Inflammatory macrophage treated with lipopolysaccharide for 1 hour (primary cell): ENCODE measurements at places on chromosomes 4 and X.

DNA sequence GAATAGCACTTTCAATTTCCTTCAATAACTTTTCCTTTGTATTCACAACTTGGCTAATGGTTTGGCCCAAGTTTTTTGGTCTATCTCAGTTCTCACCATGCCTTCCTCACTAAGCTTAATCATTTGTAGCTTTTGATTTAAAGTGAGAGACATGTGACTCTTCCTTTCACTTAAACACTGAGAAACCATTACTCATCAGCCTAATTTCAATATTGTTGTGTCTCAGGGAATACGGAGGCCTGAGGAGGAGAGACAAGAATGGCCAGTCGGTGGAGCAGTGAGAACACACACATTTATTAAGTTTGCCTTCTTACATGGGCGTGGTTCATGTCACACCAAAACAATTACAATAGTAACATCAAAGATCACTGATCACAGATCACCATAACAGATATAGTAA is 56.7 kb downstream of the TSPAN5 start:
- no peak for DNase-seq

- no peak for DNase-seq
Measured at GRCh38 chrX:9269134-9269533, 195.7 kb upstream of the TBL1X start.

DNA sequence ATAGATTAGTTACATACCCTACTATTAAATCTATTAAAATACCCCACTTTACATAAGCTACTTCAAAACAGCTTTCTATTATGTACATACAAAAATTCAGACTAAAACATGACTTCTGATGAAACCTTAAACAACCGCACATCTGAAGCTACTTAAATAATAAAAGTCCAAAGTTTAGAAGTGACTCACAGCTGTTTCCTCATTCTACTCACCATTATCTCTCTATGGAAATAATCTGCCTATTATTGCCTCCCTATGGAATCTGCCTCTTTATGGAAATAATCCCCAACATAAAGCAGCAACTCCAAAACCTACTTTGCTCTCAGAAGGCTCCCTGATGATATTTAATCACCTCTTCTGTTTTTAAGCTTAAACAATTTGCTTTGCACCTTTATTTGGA is 15.7 kb upstream of the BANK1 start:
- DNase-seq, result no peak

DNA sequence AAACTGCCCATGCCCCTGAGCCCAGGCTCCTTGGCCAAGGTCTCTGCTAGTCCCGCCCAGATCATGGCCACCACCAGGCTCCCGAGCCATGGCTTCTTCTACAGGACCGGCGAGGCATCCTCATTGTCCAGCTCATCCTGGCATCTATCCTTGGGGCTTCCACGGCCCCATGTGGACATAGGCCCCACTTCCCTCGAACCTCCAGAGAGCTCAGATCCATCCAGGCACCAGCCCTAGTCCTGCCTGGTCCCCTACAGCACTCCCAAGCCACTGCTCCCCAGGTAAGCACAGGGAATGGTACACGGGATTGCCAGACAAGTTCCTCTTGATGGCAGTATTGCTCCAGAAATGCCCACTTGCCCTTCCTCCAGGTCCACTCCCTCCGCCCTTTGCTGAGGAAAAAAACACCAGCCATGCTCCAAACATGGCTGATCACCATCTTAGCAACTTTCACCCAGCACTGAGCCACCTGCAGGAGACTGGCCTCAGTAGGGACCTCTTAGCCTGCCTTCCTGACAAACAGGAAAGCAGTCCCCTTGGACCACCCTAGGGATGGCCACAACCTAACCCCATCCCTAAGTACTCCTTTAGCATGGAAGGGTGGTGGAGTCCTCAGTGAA is 272.1 kb upstream of the AGTR2 start:
- no peak for DNase-seq

DNA sequence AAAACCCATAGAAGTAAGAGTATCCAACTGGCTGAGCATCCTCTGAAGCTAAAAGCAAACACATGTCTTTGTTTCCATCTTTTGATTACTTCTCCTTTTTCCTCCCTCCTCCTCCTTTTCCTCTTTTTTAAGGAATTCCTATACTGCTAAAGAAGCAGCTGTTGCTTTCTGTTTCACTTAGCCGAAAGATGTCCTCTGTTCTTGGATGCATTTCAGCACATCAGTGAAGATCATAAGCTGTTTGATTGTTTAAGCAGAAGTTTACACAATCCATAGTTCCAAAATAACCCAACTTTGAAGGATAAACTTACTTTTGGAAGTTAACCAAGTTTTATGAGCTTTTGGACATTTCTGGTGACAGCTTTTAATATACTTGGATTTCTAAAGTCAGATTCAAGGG is 55.1 kb upstream of the TNIP3 start:
- no peak for DNase-seq

DNA sequence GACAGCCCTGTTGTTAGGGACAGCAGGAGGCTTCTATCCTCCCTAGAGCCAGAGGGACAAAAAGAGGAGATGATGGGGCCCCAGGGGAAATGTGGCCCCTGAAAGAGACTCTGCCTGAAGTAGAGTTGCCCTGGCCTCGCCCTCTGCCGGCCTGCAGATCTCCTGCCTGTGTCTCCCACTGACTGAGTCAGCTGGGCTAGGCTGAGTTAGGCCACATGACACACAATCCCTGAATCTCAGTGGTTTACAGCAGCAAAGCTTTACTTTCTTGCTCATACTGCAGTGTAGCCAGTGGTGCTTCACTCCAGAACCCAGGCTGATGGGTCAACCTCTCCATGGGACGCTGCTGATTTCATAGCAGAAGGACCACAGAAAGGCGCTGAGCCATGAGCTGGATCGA is 23.5 kb downstream of the DRD5 start:
- DNase-seq, result no peak

DNA sequence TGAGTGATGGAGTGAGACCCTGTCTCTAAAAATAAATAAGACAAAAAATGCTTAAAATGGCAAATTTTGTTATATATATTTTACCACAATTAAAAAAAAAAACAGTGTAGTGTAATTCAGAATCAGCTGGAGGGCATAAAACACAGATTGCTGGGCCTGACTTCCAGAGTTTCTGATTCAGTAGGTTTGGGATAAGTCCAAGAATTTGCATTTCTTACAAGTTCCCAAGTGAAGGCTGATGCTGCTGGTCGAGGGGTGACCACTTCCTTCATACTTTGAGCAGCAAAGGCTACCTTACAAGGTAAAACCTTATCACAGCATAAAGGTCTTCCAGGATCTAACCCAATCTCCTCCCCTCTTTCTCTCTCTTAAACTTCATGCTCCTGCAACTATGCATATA is 40.7 kb downstream of the KLHL8 start:
- no peak for DNase-seq

DNA sequence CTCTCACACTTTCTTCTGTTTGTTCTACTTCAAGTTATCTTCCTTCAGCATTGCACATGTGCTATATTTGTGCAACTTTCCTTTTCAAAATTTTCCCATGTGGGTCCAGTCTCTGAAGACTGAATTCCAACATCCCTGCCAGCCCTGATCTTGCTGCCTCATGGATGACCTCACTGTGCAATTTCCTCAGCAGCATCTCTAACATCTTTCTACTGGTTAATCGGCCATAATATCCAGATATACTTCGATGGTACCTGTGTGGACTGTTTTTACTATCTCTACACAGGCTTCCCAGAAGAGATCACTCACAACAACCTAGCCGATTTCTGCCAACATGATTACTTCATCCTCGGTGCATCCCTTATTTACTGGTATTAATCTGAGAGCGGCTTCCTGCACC is 41.5 kb downstream of the GPM6A start:
- no peak for DNase-seq

DNA sequence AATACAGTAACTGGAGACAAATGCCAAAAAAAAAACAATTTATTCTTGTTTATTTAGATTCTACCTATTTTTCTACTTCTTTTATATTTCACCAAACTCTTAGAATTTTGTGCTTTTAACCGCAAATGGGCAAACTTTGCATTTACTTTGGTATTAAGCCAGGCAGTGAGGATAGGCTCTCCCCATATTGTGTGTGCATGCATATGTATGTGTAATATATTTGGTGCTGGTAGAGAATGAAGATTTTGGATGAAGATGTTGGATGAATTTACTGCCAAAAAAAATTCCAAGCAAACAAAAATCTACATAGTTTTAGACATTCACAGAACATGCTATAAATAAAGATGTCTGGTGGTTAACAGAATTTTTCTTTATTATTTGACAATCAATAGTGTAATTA is 30.3 kb downstream of the GALNTL6 start:
- no peak for DNase-seq

DNA sequence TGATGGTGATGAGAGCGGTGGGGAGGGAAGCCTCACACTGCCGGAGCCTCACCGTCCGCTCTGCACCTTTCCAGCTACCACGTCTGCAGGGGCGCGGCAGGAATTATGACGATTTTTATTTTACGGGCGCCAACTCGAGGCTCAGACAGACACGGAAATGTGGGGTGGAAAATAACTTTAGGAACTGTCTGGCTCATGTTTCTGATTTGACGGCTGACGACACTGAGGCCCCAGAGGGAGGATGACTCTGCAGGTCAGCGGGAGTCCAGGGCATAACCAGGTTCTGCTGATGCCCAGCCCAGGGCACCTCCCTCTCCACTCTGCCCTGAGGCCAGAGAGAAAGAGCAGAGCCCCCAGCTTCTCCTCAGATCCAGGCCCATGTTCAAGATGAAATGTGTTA is 43.9 kb downstream of the C4orf50 start:
- DNase-seq, result no peak

DNA sequence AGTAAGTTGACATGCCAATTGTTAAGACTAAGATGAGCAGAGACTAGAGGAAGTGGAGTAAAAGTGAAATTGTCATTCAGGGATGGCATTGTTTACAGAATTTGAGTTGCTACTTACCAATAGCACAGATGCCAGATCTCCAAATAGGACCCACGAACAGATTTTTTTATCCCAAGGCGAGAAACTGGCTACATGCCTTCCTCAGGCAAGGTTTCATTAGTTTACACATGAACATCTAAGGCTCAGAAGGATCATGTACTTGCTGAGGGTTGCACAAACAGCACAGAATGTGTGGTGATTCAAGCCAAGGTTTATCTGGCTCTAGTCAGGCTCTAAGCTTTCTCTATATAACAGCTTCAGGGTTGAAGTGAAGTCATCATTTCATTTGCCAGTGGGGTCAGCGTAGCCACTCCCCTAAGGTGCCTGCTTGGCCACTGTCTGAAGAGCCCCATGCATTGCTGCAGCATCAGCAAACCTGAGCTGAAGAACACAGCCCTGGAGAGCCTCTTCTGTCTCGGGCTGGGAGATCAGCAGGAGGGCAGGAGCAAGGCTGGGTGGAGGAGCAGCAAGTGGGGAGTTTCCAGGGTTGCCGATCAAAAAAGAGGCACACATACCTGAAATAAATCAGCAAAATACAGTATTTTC is 193.0 kb upstream of the LCORL start:
- no peak for DNase-seq

GRCh38 chrX:49972328-49972860 is 50.0 kb downstream of the CLCN5 start:
- DNase-seq, result no peak

- DNase-seq, result no peak
Measured at GRCh38 chr4:73098016-73098415, 28.5 kb upstream of the COX18 start.

DNA sequence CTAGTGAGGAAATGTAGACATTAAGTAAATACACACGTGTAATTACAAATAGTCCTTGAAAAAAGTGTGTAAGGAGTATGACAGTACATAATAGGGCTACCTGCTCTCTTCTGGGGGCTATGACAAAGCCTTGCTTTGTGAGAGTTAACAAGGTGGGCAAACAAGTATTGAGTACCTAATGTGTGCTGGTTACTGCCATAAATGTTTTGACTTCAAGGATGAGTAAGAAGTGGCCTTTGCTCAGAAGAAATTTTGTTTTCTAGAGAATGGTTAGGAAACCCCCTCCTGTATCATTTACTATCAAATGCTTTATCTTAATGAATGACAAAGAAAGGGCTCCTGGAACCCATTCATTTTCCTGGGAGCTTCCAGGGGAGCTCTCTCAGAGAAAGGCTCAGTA is 167.0 kb upstream of the CASK start:
- no peak for DNase-seq

GRCh38 chr4:31442236-31442635 is 722.1 kb downstream of the PCDH7 start:
- DNase-seq, result no peak

DNA sequence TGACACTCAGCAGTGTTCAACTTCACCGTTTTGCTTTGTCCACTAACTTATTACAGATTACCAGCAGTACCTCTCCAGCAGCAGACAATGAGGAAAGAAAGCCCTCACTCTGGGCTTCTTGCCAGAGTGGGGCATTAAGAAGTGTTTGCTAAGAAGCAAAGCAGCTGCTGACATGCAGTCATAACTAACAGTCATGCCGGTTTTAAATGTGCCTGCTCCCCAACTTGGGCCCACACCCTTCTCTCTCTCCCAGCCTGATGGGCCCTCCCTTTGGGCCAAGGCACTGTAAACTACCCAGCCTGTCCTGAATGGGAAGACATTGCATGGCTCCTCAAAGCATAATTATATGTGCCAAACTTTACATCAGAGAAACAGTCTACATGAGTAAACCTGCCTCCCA is 54.6 kb upstream of the HHIP start:
- DNase-seq, result no peak

DNA sequence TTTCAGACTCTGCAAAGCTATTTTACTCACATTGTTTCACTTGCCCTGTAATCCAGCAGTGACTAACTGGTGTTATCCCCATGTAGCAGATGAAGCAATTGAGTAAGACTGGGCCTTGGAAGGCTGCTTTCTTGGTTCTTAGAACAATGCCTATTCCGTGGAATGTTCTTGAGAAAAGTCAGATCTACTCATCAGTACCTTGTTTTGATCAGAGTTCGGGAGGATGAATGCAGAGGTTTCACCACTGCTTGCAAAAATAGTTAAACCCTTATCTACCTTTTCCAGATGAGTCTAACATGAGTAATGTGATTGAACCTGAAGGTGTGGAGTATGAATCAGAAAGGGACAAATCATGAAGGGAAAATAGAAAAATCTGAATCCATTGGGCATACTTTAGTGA is 1.8 kb downstream of the MAOB start:
- DNase-seq, result no peak

DNA sequence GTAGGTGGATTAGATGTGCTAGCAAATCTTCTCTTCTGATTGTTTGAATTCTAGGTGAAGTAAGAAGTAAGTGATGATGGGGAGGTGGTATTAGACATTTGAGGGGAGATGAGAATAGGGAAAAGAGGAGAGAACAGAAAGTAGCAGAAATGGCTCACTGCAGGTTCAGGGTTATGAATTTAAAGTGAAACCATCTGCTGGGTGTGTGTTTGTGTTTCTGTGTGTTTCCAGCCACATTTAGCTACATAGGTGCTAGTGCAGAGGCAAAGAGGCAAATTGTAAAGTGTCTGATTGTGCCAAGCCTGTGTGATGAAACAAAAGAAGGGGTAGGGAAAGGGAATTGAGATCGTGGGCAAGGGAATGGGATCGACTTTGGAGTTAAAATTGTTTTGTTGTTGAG is 50.6 kb downstream of the ZFX start:
- no peak for DNase-seq

DNA sequence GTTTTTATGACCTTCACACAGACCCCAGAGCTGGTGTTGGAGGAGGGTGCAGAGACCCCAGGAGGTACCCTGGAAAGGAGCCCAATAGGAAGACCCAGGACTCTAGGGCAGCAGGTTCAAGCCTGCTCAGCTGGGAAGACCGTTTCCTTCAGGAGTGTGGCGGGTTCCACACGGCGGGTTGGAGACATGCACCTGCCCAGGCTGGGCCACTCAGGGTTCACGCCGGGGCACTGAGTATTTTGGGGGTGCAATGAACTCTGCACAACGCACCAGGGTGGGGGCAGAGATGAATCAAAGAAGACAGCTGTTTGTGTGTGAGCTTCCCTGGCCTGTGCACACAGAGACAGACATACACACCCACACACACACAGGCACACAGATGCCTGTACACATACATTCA is 52.5 kb upstream of the PPP2R3B start:
- DNase-seq, result no peak
